Omental fat pad (tissue), 4 donors: ENCODE measurements at places on chromosomes 11 and 22. TPM values are rescaled to one million over a fixed set of nuclear protein-coding genes. Genes with fewer than 3 reads are reported as not detected.

OR4A16 gene
- not detected for total RNA-seq

RASL10A gene
- total RNA-seq: 1.5 TPM

SPTBN2 gene
- total RNA-seq: 10.9 TPM

CHADL gene
- 1.6 TPM for total RNA-seq

MPZL2 gene
- total RNA-seq: 56.6 TPM

DERL3 gene
- total RNA-seq: 0.96 TPM

OR8A1 gene
- total RNA-seq: not detected

TRPC6 gene
- total RNA-seq: 1.9 TPM

CDC45 gene
- total RNA-seq: not detected

GGT5 gene
- total RNA-seq: 47.7 TPM

CARNS1 gene
- total RNA-seq: 0.47 TPM

DCUN1D5 gene
- 35.5 TPM for total RNA-seq

CYTH4 gene
- total RNA-seq: 22.5 TPM

CDKN1C gene
- total RNA-seq: 314 TPM

HOATZ gene
- not detected for total RNA-seq

CYB5R2 gene
- total RNA-seq: 11.6 TPM

OR52H1 gene
- not detected for total RNA-seq

NTM gene
- 5.5 TPM for total RNA-seq

CALCA gene
- total RNA-seq: 0.74 TPM

CBLIF gene
- total RNA-seq: not detected

ACCSL gene
- not detected for total RNA-seq

DEFB131B gene
- total RNA-seq: not detected

LMNTD2 gene
- 1.4 TPM for total RNA-seq

LIF gene
- 74.7 TPM for total RNA-seq

BRSK2 gene
- 0.72 TPM for total RNA-seq
